NB4 (cell line): ENCODE measurements at places on chromosomes 11 and 22.

DNA sequence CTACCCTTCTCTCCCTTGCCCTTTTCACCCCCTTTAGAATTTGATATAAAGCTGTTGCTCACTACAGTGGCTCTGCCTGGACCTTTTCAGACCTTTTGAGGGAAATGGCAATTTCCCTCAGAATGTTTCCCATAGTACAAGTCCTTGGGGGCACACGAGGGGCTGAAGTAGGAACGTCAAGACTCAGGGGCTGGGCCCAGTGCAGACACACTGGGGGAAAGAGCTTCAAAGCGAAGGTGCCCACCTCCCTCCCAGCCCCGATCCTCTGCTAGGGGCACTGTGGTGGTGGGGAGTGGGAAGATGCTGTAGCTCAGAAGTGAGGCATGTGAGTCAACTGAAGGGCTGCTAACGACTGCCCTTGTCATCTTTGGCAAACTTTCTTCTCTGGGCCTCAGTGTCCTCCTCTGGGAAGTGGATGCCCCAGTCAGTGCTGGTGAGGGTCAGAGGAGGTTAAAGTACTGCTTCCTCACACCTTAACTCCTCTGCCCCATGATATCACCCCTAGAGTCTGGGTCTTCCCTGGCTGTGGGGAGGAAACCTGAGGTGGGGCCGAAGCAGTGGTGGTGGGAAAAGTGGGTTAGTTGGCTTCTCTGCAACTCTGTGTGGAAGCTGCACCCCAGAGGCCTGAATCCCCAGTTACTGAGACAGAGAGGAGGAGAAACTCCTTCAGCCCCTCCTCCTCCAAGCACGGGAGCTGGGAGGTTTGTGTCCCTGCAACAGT lies 425.3 kb upstream of the B3GAT1 start:
- DNase-seq, result no peak

- DNase-seq, result no peak
Measured at GRCh38 chr11:125132071-125132470, 20.6 kb upstream of the TMEM218 start.

GRCh38 chr11:19874266-19874665 lies 161.6 kb downstream of the NAV2 start:
- DNase-seq, result no peak

DNA sequence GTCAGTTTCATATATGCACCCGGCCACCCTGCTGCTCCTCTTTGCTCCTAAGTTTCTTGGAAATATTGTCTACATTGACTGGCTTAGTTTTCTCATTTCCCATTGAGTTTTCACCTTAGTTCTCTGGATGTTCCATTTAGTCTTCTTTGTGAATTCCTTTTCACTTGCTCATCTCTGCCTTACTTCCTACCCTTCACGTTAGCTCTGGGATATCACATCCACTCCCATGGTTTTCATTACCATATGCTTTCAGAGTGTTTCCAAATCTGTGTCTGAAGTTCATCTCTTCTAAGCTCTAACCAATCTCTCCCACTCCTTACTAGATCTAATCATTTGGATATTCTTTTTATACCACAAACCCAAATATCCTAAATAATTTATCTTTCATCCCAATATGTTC lies 226.4 kb downstream of the FAM76B start:
- no peak for DNase-seq

DNA sequence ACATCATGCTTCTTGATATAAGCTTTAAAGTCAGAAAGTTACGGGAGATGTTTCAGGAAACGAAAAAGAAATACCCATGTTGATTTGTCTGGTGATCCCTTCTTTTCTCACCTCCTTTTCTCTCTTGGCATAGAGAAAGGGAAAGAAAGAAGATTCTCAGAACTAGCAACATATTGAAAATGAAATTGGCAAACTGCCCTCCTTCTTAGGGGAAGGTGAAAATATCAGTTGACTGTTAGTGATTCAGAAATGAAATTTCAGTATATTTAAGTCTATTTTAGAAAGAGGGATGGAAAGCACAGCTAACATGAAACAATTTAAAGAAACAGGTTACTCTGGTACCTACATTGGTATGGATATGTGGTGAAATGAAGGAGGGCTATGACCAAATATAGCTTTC lies 918.1 kb downstream of the METTL15 start:
- DNase-seq, result no peak
